ENCODE measurements at places on chromosomes 1 and 21.
A peak's percentile ranks its signal among the peaks of the same experiment; 100 is the strongest.

GRCh38 chr1:161364332-161364731 lies 3.3 kb downstream of the CFAP126 start:
- DNase-seq: no peak

- DNase-seq: no peak
Observed at GRCh38 chr1:219549215-219549614, 63.7 kb downstream of the ZC3H11B start.

DNA sequence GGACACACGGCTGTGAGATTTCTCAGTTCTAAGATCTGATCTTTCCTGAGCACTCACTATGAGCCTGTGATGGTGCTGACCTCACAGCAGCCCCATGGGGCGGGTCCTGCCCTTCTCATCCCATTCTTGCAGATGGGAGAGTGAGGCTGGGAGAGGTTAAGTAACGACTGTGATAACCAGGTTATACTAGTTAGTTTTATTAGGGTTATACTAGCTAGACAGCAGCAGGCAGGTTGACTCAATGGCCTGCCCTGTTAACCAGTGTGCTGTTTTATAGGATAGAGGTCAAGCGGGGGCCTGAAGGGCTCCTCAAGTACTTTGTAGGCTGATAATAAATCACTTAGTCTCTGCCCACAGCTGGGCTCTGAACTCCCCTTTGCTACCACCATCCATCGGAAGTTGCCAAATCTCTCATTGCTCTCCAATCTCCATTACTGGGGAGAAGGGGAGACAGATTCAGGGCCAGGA lies 4.8 kb downstream of the CNTN2 start:
- no peak for DNase-seq

- no peak for DNase-seq
Observed at GRCh38 chr1:29698626-29699025, 462.3 kb downstream of the PTPRU start.

DNA sequence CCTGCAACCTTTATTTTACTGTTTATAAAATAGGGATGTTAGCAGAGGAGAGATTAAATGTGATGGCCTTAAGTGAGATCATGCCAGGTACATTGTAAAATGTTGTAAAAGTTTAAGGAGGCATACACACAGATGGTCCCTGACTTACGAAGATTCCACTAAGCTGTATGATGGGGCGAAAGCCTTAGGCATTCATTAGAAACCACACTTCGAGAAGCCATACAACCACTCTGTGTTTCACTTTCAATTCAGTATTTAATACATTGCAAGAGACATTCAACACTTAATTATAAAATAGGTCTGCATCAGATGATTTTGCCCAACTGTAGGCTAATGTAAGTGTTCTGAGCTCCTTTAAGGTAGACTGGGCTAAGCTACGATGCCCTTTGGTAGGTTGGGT lies 3.7 kb downstream of the SMPDL3B start:
- no peak for DNase-seq

DNA sequence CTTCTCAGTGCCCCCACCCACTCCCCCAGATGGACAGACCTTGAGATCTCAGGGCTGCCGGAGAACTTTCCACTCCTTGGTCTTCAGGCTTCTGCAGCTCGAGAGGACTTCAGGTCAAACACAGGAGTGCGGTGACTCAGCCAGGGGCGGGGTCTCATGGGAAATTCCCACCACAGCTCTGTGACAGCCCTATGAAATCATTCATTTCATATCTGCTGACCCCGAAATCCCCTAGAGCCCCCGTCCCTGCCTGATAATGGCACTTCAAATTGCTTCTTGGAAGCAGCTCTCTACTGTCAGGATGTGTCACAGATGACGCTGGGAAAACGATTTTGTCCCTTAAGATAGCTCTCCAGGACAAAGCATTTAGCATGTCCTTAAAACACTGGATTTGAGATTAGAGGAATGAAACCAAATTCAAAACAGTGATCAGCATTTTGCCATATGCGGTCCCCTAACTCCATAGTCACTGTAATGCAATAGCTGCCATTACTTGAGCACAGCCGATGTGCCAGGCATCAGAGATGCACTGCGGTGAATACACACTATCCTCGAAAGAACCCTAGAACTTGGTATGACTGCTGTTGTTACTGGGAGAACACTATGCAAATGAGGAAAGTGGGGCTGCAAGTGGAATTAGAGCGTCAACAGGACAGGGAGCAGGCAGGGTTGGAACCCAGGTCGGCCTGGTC lies at the start of gene TNFRSF9:
TNFRSF9 (minus strand) TSS at position 95 of the 692 bp plus-strand sequence. CDS start 845 bp downstream, outside the sequence.
- no peak for DNase-seq

DNA sequence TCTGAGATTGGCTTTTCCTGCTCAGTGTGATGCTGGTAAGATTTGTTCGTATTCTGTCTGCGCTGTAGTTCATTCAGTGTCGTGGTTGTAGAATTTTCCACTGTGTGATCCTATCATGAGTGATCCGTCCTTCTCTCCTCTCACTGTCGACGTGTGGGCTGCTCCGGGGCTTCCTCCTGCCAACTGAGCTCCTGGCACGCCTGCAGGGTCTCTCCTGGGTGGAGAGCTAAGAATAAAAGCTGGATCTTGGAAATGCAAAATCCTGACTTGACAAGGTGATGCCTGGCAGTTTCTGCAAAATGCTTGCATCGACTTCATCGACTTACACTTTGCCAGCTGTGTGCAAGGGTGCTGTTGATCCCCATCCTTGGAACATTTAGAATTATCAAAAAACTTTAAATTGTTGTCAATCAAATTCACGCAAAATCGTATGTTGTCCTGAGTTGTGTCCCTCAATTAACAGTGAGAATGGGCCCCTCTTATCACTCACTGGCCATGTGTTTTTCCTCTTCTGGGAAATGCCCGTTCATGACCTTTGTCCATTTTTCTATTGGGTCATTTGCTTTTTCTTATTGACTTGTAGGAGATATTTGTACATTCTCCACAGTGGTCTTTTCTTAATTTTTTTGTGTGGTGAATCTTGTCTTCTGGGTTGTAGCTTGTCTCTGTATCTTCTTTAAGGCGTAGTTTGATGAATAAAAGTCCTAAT lies 125.5 kb downstream of the CRYAA start:
- DNase-seq: no peak

DNA sequence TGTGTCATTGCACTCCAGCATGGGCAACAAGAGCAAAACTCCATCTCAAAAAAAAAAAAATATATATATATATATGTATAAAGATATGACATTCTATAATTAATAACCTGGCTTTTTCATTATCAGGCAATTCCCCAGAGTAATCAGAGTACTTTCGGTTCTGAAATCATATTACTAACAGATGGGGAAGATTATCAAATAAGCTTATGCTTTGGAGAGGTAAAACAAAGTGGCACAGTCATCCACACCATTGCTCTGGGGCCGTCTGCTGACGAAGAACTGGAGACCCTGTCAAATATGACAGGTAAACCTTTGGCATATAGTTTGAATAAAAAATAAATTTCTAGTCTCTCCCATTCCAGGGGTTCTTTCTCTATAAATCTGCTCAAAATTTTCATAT lies 58.5 kb upstream of the SH3GLB1 start:
- DNase-seq: peak; percentile 58

DNA sequence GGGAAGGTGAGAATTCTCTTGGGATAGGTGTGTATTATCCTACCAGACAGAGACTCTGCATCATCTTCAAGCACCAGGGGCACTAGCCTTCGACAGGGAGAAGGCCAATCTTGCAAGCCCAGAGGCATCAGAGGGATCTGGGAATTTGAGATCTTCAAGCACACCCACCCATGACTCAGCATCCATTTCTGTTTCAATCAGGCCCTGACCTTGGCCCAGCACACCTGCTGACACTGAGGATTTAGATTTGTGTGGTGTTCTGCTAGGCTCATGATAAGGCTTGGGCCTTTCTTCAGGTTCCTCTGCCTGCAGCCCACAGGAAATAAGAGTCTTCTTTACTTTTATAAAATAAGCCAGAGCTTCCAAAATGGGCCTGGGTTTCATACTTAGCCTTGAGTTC lies 6.6 kb upstream of the PCP4 start:
- DNase-seq: no peak

GRCh38 chr1:233114860-233115259 lies 164.4 kb downstream of the NTPCR start:
- DNase-seq: no peak

DNA sequence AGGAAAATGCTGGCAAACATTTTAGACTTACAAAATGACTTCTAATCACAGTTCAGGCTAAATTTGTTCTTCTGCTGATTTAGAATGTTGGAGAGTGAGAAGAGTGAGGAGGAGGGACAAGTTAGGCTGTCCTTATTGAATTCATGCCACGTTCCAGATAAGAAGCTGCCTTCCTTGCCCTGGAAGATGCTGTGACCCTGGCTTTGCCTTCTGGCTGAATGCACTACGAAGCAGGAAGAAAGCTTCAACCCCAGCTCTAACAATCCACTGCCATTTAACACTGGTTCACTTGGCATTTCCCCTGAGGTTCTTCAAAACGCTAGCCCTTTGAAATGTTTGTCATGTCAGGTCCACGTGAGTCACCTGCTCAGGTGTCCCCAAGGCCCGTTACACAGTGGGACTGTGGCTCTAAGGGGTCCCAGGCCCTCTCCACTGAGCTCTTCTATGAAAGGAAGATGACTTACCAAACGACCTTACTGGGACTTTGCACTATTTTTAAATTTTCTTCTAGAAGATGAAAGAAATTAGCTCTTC lies 30.0 kb upstream of the LRRC8C start:
- DNase-seq: no peak

GRCh38 chr1:71046891-71047634 lies 553 bp downstream of the PTGER3 start:
- peak; percentile 56 for DNase-seq

DNA sequence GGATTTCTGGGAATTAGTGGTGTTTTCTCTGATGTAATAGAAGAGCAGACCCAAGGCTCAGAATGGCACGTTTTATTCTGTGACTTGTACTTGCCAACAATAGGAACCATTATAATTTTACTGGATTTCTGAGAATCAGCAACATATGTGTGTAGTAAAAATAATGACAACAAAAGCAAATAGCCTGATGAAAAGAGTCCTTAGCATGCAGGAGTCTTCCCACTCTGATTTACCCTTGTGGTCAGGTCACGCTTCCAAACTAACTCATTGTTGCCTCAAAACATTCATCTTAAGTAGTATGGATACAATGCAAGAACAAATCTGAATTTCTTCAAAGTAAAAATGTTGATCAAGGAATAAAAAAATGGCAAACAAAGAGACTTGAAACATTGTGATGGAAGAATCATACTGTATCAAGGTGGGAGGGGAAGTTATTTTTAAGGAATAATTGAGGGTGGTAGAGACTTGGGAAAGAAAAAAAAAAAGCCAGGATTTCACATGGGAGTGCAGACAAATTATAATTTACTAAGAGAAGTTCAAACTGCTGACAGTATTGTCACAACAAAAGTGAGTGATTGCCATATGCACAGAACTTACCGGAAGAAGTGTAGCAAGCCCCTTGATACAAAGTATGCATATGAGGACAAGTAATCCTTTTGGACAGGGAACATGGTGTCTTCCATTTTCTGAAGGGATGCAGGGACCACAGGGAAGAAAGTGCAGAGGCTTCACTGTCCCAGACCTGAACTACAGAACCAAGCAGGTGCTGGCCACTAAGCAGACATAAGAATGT lies 31.2 kb upstream of the RGL1 start:
- DNase-seq: no peak

DNA sequence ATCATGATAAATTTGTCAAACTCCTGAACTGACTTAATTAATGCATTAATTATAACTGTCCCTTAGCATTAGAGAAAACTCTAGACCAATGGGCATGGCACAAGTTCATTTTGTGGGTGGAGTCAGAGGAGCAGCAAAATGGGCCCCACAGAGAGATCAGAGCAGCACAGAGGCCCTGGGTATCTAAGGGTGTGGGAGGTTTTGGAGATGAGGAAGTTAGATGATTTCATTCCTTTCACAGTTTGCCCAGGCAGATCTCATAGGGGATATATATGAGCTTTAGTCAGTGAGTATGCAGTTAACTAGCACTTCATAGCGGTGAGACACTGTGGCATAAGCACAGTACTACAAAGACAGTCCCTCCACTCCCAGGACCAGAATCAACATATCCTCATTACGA lies 117.3 kb downstream of the MAB21L3 start:
- DNase-seq: no peak

DNA sequence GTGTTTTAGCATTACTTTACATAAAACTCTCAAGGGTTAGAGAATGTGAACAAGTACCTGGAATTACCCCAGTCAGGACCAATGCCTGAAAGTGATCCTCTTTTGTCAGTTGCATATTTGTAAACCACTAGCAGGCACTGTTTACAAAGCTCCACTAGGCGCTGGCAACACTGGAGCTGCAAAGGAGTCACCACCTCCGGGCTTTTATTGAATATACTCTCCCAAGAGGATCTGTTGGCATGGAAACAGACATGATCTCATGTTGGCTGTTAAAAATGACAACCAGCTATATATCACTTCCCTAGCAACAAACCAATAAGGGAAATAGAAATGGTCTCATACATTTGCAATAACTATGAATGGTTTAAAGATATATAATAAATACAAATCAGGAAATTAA lies 116.0 kb downstream of the TTLL7 start:
- peak; percentile 53 for DNase-seq

- no peak for DNase-seq
Observed at GRCh38 chr21:18265944-18266343, 21.3 kb downstream of the CHODL start.

- no peak for DNase-seq
Observed at GRCh38 chr1:93576346-93576745, 105.3 kb downstream of the BCAR3 start.

DNA sequence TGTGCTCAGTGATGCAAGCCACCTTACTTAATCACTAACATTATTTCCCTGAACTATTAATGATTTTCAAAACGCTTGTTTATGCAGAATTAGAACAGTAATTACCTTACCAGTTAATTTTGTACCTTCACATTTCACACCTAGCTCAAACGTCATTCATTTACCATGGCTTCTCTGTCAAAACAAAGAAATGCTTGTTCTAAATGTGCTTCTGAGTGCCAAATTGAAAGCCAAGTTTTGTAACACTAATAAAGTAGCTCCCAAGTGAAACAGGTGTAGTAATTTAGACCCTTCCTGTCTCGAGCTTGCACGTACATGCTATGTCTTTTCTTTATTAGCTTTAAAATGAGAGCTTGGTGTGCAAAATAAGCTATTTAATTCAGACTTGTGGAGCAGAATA lies 533.7 kb upstream of the PKN2 start:
- DNase-seq: no peak

DNA sequence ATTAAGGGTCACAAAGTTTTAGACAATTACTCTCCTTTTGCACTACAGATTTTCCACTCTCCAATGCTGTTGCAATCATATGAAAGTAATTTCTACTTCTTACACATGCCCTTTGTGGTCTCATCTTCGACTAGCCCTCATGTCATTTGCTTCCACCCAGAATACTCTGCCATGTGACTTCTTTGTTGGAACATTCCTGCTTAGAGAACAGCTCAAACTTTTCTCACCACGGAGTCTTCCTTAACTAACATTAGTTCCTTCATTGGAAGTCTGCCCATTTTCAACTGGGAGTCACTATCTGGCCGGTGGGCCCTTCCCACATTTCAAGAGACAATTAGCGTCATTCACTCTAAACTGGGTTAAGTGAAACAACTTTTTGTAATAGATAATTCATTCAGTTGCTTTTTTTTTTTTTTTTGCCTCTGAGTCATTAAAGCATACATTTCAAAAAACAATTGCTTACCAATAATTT lies 142.6 kb upstream of the PALMD start:
- no peak for DNase-seq

GRCh38 chr1:121594096-121594495 lies 409.3 kb downstream of the SRGAP2C start:
- DNase-seq: no peak

GRCh38 chr1:40971966-40972365 lies 7.5 kb upstream of the CTPS1 start:
- DNase-seq: no peak

- no peak for DNase-seq
Observed at GRCh38 chr21:25979845-25980616, 190.5 kb downstream of the APP start.

GRCh38 chr21:29501451-29501850 lies 202.7 kb downstream of the BACH1 start:
- no peak for DNase-seq
